ENCODE measurements at places on chromosomes 2 and 18.

DNA sequence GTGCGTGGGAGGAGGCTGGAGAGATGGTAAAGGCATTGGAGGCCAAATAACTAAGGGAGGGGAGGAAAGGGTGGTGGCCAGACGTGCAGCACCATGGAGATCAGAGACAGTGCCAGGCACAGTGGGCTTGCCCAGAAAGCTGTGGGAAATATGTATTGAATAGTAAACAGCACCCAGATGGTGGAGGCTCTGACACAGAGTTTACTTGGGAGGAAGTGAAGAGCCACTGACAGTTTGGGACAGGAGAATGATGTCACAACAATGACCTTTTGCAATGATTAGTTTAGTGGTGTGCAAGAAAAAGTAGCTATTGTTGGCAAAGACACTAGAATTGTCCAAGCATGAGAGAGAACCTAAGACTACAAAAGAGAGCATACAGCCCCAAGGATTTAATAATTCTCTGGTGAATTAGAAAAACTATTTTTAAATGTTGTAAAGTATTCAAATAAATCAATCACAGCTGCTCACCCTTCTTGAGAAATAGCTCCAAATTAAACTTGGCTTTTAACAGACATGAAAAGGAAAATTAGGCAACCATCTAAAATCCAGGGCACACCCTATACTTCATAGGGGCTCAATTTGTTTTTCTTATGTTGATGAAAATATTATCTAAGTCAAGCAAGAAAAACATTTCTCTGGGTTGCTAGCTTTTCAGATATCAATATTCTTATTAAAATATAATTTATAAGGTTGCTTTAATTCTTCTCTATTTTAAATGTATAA, 458.7 kb upstream of the HNRNPA3 start:
- DNase-seq = no peak

GRCh38 chr2:1941556-1941955, 197.2 kb upstream of the PXDN start:
- no peak for DNase-seq

GRCh38 chr2:192277494-192278109, 82.9 kb upstream of the TMEFF2 start:
- no peak for DNase-seq

DNA sequence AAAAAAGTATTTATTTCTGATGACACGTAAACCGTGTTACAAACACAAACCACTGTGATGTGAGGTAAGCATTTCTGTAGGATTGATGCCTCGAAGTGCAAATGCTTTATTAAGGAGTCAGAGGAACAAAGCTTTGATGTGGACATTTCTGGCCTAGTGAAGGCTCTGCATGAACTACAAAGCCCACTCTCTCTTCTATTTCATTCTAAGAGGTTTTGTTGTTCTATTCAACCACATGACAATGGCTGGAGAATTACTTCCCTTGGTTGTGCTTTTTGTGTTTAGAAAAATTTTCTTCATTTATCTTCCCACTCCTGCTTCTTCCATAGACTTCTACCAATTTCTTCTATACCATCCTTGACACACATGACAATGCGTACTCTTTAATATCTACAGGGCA, 125.7 kb upstream of the CCDC195 start:
- DNase-seq = no peak

- DNase-seq = no peak
These were observed 1475.9 kb upstream of the NXPH2 start for GRCh38 chr2:140256080-140256479.

DNA sequence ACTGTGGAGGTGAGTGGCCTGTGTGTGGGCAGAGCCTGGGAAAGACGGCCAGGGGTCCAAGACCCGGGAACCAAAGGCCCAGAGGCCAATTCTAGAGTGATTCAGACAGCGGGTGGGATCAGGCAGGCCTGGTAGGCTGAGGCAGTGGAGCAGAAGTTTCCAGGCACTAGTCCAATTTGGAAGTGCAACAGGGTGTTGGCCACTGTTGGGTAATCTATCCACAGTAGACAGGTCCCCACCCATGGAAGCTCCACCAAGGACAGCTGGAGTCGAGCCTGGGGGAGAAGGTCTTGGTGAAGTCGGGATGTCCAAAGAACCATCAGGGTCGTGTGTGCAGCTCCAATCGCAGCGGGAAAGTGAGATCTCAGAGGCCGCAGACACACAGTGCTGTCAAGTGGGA, 125.8 kb upstream of the COPS8 start:
- no peak for DNase-seq

GRCh38 chr2:20579866-20580265, 71.0 kb downstream of the HS1BP3 start:
- DNase-seq = no peak

DNA sequence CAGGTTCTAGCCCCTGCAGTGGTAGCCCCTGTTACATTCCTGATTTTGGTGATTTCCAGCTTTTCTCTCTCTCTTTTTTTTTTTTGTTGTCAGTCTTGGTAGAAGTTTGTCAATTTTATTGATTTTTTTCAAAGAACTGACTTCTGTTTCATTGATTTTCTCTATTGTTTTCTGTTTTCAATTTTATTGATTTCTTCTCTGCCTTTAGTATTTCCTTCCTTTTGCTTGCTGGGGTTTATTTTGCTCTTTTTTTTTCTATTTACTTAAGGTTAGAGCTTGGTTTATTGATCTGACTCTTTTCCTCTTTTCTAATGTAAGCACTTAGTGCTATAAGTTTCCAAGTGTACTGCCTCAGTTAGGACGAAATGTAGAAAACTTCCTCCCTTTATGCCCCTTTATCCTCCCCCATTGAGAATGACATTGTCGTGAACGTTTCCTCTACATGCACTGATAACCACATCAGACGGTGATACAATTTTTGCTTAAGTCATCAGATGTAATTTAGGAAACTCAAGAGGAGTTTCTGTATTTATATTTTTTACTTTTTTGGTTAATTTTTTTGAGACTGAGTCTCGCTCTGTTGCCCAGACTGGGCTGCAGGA, 81.1 kb upstream of the HS6ST1 start:
- DNase-seq = no peak

- no peak for DNase-seq
These were observed 469.6 kb upstream of the CELF4 start for GRCh38 chr18:38035193-38035592.

- DNase-seq = no peak
These were observed 250.5 kb downstream of the HDAC4 start for GRCh38 chr2:239150125-239151011.

GRCh38 chr2:127471286-127471988, 53.2 kb downstream of the PROC start:
- DNase-seq = no peak

DNA sequence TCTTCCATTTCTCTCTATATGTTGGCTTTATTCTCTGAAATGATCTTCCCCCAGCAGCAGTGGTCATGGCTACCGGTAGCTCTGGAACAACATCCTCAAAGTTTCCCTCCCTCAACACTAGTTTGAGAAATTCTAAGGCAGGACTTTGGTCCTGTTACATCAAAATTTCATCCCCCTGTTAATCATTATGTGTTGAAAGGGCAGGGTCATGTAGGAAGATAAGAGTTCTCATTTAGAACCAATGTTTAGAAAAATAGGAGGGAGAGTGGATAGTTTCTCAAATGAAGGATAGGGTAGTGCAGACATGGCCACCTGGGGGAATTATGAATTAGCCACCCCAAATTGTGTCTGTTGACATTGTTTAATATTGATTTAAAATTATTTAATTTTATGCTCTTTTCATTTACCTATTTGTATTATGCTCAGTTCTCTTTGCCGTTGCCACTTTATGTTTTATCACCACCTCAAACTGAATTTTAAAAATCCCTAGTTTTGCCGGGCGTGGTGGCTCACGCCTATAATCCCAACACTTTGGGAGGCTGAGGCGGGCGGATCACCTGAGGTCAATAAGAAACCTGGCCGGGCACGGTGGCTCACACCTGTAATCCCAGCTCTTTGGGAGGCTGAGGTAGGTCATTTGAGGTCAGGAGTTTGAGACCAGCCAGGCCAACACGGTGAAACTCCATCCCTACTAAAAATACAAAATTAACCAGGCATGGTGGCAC, 22.3 kb downstream of the EML4 start:
- DNase-seq = no peak

- DNase-seq = no peak
These were observed 134.0 kb upstream of the CCDC68 start for GRCh38 chr18:55093295-55093694.

GRCh38 chr2:138829326-138829919, 49.2 kb upstream of the NXPH2 start:
- DNase-seq = no peak

DNA sequence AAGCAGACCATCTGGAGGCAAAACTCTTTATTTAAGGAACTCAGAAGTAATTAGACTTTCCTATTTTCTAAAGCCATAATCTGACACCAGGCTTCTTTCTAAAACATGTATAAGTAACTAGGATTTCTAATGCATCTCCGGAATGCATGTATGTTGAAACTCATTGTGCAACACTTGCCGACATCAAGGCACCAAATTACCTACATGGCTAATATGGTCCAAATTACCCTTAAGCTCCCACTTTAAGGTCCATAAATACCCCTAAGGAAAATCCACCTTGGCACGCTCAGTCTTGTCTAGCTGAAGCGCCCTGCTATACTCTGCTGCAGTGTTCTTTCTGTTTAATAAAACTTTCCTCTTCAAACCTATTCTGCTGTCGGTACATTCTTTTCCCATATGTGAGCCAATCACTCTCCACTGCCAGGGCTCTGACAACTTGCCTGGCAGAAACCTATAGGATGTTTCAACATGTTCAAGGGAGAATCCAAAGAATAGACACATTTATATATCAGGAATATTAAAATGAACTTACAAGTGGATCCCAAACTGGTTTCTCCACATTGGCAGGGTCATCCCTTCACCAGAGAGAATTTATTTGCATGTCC, 171.9 kb downstream of the GALNT1 start:
- no peak for DNase-seq

- DNase-seq = no peak
These were observed 279.8 kb downstream of the RBM43 start for GRCh38 chr2:150981826-150982225.

- DNase-seq = no peak
These were observed 142.6 kb upstream of the LGALSL start for GRCh38 chr2:64311191-64311910.

- DNase-seq = no peak
These were observed 27.4 kb upstream of the MTIF2 start for GRCh38 chr2:55296393-55296792.

GRCh38 chr2:7618031-7618430, 700.8 kb downstream of the RNF144A start:
- no peak for DNase-seq

Data from fibroblast of skin of left quadriceps (primary cell).